ENCODE measurements at places on chromosomes 13 and 19.

- no peak for DNase-seq
These were observed 26.3 kb downstream of the SHANK1 start for GRCh38 chr19:50693064-50693975.

DNA sequence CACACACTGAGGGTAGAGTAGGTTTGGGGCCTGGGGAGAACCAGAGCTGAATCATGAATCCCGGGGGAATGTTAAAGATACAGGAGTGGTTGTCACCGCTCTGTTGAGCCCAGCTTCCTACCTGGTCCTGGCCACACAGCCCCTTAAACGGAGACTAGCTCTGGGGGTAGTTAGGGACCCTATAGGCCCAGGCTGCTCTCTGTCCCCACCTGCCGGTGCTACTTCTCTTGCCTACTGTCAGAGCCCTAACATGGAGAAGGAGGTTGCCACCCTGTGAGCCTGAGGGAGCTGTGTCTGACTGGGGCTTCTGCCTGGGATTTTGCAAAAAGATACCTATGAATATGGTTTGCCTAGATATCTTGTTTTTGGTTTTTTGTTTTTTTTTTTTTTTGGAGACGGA is 36.6 kb upstream of the ZNF429 start:
- DNase-seq = no peak

DNA sequence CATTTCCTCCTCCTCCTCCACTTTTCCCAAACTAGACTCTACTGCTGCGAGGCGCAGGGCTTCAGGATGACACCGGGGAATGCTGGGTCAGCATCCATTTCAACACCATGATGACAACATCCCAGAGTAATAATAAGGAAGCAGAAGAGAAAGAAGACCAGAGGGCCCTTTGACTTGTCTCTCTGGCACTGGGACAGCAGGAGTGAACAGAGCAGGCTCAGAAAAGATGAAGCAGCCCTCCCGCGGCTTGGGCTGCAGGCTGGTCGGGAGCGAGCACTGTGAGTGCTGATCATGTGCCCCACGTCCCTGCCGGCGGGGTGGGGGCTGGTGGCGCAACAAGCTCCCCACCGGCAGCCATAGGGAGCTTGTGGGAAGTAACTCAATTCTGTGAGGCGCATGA is 30.5 kb downstream of the RANBP3 start:
- no peak for DNase-seq

DNA sequence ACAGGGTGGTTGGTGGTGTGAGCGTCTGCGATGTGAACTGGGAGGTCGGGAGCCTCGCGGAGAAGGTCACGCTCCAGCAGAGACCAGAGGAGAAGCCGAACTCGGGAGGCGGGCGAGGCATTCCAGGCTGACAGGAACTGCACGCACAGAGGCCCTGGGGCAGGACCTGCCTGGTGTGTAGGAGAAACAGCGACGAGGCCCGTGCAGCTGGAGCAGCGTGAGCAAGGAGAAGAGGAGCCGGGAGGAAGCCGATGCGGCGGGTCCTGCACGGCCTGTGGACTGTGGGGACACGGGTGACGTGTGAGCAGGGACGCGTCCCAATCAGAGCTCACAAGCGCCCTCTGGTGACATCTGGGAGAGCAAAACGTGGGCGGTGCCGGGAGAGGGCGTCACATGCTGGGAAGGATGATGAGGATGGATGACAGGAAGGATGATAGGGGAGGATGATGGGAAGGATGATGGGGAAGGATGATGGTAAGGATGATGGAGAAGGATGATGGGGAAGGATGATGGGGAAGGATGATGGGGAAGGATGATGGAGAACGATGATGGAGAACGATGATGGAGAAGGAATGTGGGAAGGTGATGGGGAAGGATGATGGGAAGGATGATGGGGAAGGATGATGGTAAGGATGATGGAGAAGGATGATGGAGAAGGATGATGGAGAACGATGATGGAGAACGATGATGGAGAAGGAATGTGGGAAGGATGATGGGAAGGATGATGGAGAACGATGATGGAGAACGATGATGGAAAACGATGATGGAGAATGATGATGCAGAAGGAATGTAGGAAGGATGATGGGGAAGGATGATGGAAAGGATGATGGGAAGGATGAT is 16.1 kb upstream of the MADCAM1 start:
- no peak for DNase-seq

DNA sequence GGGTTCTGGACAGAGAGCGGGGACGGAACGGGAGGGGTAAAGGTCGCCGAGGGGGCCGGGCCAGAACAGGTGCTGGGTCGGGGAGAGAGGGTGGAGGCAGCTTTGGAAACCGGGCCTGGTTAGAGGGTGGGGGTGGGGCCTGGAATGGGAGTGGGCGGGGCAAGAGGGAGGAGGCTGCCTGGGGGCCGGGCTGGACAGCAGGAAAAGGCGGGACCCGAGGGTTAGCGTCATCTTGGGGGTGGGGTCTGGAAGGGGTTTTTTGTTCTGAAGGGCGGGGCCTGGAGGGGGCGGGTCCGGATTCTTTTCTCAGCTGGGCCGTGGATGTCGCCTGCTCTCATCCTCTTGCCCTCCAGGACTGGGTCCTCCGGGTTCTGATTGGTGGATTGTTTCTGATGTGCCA is 4.3 kb upstream of the ZNF813 start:
- DNase-seq = peak; percentile 16

DNA sequence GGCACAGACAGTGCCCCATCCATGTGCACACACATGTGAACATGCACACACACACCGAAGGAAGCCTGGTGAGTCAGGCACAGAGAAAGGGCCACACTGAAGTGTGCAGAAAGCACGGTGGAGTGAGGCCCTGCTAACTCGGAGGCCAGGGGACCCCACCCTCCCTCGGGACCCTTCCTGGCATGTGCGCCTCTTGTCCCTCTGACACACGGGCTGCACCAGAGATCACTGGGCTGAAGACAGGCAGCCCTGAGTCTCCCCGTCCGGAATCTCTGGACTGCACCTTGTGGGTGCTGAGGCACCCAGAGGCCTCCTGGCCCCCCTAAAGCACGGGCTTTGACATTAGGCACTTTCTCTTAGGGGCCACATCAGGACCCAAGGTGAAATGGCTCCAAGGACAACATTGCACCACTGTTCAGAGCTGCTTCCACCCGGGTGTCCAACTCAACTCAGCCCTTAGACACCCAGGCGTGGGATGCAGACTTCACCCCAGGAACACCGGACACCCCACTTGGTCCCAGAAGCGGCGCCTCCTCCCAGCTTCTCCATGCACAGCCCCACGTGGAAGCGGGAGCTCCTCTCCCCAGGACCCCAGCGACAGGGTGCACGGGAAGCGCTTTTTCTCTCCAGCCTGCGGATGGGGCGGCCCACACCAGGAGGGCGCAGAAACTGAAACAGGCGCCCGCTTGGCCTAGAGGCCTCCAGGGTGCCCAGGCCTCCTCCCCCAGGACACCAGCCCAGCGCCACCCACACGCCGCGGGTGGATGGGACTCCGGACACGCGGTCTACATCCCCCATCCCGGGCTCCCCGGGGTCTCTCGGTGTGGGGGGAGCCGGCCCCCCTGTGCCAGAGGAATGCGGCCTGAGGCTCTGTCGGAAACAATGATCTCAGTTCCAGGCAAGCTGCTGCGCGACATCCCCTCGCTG is 90.2 kb downstream of the SPACA7 start:
- no peak for DNase-seq

- DNase-seq = peak; percentile 80
These were observed 12.3 kb downstream of the CIB3 start for GRCh38 chr19:16160943-16161560.

GRCh38 chr19:45404557-45405434 is at the start of gene PPP1R13L:
TSS of gene PPP1R13L (minus strand) at chr19:45405069. CDS start at chr19:45398318, 6,751 bp downstream.
- DNase-seq = peak; percentile 80

- DNase-seq = no peak
These were observed 13.2 kb downstream of the AP3D1 start for GRCh38 chr19:2138061-2138728.

GRCh38 chr19:58353717-58354477 is 605 bp upstream of the A1BG start:
- no peak for DNase-seq

DNA sequence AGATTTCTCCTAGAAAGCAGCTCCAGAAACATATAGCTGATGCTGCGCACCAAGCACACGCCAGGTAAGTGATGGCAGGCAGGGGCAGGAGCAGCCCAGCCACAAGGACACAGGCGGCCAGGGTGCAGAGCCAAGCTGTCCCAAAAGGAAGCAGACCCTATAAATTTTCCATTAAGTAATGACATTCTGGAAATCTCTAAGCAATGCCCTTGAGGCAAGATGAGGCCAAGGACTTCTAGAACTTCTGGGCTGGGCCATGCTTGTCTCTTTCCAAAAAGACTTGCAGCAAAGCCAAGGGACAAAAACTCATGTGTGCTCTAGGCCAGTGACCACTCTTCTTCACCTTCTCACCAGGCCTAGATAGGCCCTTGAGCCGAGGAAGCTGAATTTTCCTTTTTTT is 42.2 kb upstream of the EPHX3 start:
- no peak for DNase-seq

- DNase-seq = peak; percentile 79
These were observed 521.5 kb downstream of the SLITRK6 start for GRCh38 chr13:85277748-85278147.

DNA sequence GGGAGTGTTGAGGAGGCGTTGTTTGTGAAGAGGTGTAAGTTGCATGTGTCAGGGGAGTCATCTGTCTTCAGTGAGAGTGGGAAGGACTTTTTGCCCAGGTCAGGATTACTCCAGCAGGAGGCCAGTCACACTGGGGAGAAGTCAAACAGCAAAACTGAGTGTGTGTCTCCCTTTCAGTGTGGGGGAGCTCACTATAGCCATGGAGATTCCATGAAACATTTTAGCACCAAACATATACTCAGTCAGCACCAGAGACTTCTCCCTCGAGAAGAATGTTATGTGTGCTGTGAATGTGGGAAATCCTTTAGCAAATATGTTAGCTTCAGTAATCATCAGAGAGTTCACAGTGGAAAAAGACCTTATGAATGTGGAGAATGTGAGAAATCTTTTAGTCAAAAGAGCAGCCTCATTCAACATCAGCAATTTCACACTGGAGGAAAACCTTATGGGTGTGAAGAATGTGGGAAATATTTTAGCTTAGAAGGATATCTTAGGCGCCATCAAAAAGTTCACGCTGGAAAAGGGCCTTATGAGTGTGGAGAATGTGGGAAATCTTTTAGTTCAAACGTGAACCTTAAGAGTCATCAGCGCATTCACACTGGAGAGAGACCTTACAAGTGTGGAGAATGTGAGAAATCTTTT is 8.4 kb upstream of the ZNF587 start:
- no peak for DNase-seq

GRCh38 chr19:39405958-39406655 is 540 bp upstream of the ZFP36 start:
- no peak for DNase-seq

- peak; percentile 75 for DNase-seq
These were observed 5.3 kb upstream of the GPR4 start for GRCh38 chr19:45607071-45608029.

- DNase-seq = no peak
These were observed 130.4 kb downstream of the CRYL1 start for GRCh38 chr13:20395061-20395916.

DNA sequence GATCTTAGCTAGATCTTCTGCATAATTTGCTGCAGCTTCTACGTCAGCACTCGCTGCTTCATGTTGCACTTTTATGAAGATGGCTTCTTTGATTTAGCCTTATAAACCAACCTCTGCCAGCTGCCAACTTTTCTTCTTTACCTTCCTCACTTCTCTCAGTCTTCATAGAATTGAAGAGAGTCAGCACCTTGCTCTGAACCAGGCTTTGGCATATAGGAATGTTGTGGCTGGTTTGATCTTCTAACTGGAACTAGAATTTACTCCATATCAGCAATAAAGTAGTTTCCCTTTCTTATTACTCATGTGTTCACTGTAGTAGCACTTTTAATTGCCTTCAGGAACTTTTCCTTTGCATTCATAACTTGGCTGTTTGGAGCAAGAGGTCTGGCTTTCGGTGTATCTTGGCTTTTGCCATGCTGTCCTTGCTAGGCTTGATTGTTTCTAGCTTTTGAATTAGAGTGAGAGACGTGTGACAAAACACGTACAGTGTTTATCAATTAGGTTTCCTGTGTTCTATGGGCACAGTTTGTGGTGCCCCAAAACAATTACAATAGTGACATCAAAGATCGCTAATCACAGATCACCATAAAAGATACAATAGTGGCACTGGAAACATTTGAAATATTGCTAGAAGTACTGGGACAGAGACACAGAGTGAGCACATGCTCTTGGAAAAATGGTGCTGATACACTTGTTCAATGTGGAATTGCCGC is 50.7 kb downstream of the NDFIP2 start:
- no peak for DNase-seq

- no peak for DNase-seq
These were observed 196.9 kb upstream of the UBL3 start for GRCh38 chr13:30047154-30047874.

GRCh38 chr13:98264877-98265276 is 87.8 kb upstream of the RNF113B start:
- DNase-seq = no peak
